ENCODE measurements at places on chromosomes 5 and 9. TPM values are rescaled to one million over a fixed set of nuclear protein-coding genes. Genes with fewer than 3 reads are reported as not detected.

NDFIP1 gene
- polyA plus RNA-seq = 54.7 TPM

GRCh38 chr5:154086641-154087040, 47.9 kb downstream of the MFAP3 start:
- DNase-seq = no peak

GLRA1 gene
- not detected for polyA plus RNA-seq

PCDHGA10 gene
- 1.4 TPM for polyA plus RNA-seq

- no peak for DNase-seq
Observed at GRCh38 chr5:15566306-15566705, 66.3 kb downstream of the FBXL7 start.

TMEM252 gene
- 1.0 TPM for polyA plus RNA-seq

DNA sequence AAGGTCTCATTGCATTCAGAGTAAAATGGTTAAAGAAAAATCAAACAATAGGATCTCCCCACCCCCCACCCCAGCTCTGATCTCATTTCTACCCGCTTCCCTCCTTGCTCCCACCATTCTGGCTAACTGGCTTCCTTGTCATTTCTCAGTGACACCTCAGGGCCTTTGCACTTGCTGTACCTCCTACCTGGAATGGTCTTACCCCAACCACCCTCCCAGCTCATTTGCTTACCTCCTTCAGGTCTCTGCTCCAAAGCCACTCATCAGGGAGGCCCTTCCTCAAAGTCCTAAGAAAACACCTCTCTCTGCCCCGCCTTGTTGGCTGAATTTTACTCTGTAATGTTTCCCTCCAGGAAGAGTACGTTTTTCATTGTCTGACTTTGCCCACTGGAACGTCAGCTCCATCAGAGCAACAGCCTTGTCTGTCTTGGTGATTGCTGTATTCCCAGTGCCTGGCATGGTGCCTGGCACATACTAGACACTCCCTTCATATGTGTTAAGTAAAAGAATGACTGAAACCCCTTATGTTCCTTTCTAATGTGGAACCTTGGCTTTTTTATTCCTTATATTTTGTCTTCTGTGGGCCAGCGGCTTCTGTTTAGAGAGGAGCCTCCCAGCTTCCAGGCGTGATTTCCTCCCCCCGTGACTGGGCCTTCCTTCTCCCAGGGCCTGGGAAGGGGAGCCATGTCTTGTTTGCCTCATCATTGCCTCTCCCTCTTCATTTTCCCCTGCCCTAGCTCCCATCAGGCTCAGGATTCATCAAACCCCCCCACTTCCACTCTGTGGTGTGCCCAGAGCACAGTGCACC, 26.9 kb downstream of the NEURL1B start:
- no peak for DNase-seq

SPATA6L gene
- 0.47 TPM for polyA plus RNA-seq

CER1 gene
- 0.46 TPM for polyA plus RNA-seq

ADGRD2 gene
- polyA plus RNA-seq = 0.08 TPM

DNA sequence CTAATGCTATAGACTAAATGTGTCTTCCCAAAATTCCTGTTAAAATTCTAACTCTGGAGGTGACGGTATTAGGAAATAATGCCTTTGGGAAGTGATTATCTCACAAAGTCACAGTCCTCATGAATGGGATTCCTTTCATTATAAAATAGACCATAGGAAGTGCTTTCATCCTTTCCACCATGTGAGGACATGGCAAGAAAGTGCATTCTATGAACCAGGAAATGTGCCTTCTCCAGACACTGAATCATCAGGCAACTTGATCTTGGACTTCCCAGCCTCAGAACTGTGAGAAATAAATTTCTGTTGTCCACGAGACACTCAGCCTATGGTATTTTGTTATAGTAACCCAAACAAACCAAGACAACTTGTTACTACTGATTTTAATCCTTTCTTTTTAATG, 582.4 kb upstream of the C9orf72 start:
- no peak for DNase-seq

GRCh38 chr5:67657055-67657454, 460.5 kb upstream of the CD180 start:
- no peak for DNase-seq

DNA sequence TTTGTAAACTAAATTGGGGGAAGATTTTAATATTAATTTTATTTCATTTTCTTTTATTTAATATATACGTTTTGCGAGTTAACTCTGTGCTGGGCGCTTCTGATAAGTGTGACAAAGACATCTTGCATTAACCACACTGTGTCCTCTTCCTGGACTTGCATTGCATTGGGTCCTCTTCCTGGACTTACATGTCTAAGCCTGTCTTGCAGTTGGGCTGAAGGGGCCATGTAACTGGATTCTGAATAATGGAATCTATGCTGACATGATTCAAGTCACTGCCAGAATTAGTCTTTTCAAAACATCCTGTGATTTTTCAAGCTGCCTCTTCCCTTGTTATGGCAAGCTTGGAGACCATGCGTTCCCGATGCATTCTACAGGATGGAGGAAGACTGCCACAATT, 122.6 kb downstream of the TRIM32 start:
- no peak for DNase-seq

- DNase-seq = no peak
Observed at GRCh38 chr5:6936031-6936430, 222.8 kb downstream of the TENT4A start.

WDR31 gene
- 1.7 TPM for polyA plus RNA-seq

PCDHGA8 gene
- polyA plus RNA-seq = 0.73 TPM

COL5A1 gene
- polyA plus RNA-seq = 425 TPM

DNA sequence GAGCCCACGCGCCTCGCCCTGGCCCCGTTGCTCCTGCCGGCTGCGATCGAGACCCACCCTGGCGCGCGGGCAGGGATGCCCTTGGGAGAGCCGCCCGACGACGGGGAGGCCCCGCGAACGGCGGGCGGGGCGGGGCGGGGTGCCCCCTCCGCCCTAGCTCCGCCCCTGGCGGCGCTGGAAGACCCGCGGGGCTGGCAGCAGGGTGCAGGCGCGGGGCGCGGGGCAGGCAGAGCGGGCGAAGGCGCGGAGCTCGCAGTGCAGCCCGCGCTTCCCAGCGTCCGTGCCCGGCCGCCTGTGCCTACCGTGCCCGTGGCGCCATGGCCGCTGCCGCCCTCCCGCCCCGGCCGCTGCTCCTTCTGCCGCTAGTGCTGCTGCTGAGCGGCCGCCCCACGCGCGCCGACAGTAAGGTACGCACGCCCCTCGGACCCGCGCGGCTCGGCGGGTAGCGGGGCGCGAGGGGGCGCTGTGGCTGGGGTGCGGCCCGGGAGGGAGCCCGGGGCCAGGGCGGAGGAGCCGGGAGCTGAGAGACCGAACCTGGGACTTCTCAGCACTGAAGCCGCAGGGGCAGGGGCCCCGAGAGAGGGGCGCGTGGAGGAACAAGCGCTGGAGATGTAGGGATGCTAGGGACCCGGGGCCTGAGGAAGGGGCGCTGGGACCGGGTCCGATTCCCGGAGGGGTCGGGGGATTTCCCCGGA, at the start of gene OLFML2A:
Gene OLFML2A, plus strand, starts transcription at position 180 of the 695 bp plus-strand sequence. Its CDS starts 138 bp downstream, at position 318.
- no peak for DNase-seq

GRCh38 chr9:20884985-20885593, 146.4 kb downstream of the HACD4 start:
- peak; percentile 17 for DNase-seq

- DNase-seq = peak; percentile 76
Observed at GRCh38 chr5:168408561-168409305, 77.5 kb upstream of the RARS1 start.

All from forelimb muscle (tissue), 1 donor.